RPMI7951 (cell line): ENCODE measurements at places on chromosomes 6 and 20.

DNA sequence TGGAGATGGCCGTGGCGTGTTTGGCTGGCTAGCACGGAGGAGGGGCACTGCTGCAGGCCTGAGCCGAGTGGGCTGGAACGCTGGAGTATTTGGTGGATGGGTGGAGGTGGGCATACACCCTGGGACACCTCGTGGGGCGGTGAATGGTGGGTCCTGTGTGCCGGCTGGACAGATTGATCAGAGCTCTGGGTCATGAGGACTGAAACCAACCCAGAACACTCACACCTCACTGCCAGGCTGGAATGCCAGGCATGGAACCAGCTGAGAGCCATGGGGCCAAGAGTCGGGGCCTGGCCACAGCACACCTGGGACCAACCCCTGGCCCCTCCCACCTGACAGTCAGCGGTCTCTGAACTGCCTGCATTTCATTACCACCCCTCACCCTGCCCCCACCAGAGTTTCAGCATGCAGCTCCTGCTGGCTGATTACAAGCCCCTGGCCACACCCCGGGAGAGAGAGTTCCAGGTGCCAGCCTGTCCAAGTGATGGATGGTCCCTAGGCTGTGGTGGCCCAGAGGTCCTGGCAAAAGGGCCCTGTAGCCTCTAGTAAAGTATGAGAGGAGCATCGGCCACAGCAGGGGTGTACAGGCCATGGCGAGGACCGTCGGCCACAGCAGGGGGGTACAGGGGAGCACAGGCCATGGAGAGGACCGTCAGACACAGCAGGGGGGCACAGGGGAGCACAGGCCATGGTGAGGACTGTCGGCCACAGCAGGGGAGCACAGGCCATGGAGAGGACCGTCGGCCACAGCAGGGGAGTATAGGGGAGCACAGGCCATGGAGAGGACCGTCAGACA lies 3.3 kb downstream of the NPBWR2 start:
- DNase-seq = no peak

GRCh38 chr6:12150812-12151432 lies 138.8 kb downstream of the HIVEP1 start:
- DNase-seq = no peak

DNA sequence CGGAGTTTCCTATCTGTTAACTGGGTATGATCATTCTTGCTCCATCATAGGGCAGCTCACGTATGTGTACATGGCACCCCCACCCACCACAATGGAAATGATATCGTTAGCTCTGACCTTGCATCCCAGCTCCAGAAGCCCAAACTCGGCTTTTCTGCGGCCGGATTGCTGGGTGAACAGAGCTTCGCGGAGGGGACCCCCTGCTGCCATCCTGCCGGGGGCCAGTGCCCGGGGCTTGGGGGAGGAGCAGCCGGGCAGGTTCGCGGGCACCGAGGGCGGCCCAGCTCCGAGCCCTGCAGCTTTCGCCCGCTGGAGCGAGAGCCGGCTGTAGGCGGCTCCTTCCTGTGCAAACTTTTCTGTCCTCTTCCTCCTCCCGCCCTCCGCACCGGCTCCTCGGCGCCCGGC lies 24.9 kb upstream of the FUCA2 start:
- peak; percentile 55 for DNase-seq

- peak; percentile 67 for DNase-seq
Measured at GRCh38 chr6:128208078-128208477, 307.2 kb upstream of the THEMIS start.

- DNase-seq = no peak
Measured at GRCh38 chr6:90109141-90109540, 187.5 kb downstream of the BACH2 start.

DNA sequence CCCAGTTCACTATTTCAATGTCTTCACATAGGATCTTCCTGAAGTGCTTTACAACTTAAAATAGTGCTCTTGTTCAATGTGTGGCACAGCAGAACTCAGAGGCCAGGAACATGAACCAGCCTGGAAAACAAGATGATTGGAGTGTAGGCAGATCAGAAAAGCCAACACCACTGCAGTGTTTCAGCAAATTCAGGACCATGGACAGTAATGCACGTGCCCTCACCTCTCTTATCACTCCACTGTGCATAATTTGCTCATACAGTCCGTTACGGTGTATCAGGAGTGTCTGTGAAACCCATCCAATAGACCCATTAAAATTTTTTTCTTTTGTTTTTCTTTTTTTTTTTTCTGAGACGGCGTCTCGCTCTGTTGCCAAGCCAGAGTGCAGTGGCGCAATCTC lies 27.6 kb upstream of the HACE1 start:
- peak; percentile 55 for DNase-seq

- no peak for DNase-seq
Measured at GRCh38 chr6:156461647-156462046, 315.5 kb upstream of the ARID1B start.

DNA sequence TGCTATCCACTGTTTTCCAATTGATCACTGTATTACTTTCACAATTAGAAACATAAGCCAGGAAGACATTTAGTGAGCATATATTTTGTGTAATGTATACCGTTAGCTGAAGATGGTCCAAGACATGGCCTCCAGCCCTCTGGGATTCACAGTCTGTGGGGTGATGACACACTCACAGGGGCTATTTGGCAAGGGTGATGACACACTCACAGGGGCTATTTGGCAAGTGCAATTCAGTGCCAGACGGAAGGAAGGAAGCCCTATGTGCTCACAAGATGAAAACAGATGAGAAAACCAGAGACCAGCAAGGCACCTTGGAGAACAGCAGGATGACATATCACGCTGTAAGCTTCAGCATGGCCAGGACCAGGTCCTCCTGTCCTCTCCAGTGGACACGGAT lies 183.7 kb downstream of the MBOAT1 start:
- DNase-seq = no peak

GRCh38 chr6:75386050-75386770 lies 101.6 kb upstream of the TMEM30A start:
- no peak for DNase-seq

DNA sequence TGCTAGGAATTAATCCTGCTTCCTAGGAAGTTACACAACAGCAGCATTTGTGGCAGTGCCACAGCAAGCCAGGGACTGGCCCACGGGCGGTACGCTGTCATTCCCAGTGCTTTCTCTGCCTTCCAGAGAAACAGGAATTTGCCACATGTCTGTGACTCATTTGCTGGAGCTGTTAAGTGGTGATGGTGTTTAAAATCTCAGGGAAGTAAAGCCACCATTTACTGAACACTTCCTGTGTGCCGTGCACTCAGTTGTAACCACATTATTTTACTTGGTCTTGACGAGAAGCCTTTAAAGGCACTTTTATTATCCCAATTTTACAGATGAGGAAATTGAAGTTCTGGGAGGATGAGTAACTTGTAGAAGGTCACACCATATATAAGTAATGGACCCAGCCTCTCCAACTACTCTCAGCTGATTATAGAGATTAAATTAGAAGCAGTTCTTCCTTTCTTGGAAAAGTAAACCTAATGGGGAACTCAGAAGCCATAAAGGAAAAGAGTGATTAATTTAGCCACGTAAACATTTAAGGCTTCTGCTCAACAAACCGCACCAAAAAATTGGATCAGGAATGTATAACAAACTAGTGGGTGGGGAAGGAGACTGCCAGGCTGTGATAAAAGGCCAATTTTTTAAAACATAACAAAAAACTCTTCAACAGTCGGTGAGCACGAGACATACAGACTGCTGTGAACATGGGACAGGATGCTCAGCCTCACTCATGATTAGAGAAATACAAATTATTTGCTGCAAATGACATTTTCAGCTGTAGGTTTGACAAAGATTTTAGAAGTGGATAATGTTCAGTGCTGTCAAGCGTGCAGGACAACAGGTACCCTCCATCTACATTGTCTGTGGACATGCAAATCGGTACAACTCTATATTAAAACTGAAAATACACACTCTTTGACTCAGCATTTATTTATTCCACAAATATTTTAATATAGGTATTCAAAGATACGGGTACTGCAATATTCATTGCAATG lies 311.2 kb downstream of the NRN1 start:
- peak; percentile 96 for DNase-seq

GRCh38 chr20:49701241-49701790 lies 12.4 kb downstream of the B4GALT5 start:
- DNase-seq = peak; percentile 38

DNA sequence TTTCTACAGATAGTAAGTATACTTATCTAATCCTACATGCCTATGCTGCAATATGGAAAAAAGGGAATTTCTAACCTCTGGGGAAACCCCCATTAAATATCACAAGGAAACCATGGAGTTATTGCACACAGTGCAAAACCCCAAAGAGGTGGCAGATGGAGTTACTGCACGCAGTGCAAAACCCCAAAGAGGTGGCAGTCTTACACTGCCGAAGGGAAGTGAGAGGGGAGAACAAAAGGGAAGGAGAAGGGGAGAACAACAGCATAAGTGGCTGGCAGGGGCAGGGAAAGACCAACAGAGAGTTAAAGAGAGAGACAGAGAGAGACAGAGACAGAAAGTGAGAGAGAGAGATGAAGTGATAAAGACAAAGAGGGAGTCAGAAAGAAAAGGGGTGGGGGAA lies 43.8 kb upstream of the EIF2S2 start:
- no peak for DNase-seq

DNA sequence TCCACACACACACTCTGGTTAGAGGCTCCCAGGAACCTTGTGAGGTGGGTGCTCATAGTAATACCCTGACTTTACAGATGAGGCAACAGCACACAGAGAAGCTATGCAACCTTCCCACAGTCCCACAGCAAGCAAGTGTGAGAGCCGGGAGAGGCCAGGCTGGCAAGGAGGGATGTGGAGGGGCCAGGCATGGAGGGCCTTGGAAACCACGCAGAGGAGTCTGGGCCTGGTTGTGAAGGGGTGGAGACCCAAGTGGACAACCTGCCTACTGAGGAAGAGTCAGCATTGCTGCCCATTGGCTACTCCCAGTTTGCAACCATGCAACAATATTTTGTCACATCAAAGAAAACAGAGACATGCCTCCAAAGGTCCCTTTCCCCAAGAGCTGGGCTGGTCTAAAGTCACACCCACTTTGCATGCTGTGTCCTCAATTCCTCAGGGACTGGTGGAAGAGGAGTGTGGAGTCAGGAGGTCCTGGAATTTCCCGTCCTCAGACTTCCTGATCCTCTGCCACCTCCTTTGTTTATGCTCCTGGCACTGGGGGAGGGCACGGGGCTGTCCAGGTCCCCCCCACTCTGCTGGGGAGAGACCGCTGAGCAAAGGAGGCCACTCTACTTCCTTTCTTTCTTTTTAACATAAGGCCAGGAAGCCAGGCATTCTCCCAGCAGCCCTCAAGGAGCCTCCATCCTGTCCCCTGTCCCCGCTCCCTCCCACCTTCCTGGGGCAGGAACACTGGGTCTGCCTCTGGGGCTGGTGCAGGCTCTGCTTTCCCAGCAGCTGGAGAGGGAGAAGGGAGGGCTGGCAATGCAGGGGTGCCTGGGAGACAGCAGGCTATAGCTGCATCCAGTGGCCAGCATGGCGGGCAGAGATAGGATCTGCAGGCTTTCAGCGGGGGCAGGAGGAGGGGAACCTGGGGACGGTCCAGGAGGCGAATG lies 68.3 kb downstream of the NOL4L start:
- peak; percentile 59 for DNase-seq

DNA sequence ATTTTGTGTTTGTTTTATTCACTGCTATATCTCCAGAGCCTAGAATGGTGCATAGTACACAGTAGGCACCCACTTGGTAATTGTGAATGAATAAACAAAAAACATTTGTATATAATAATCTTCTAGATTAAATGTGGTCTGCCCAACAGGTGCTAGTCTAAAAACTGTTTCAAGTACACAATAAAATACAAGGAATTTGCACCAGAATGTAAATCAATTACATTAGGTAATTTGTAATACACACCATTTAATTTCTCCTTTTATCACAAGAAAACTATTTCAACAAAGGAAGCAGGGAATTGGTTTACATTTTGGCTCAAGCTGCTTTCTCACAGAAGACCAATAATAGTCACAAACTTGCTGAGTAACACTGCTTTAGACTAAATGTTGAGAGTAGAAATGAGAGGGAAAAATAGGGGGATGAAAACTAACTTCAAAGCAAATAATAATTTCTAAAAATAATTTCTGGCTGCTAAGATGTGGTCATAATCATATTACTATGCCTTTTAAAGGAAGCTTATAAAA lies 22.1 kb downstream of the RUNX2 start:
- DNase-seq = no peak

GRCh38 chr6:84492241-84493165 lies 265.1 kb upstream of the CEP162 start:
- DNase-seq = no peak

DNA sequence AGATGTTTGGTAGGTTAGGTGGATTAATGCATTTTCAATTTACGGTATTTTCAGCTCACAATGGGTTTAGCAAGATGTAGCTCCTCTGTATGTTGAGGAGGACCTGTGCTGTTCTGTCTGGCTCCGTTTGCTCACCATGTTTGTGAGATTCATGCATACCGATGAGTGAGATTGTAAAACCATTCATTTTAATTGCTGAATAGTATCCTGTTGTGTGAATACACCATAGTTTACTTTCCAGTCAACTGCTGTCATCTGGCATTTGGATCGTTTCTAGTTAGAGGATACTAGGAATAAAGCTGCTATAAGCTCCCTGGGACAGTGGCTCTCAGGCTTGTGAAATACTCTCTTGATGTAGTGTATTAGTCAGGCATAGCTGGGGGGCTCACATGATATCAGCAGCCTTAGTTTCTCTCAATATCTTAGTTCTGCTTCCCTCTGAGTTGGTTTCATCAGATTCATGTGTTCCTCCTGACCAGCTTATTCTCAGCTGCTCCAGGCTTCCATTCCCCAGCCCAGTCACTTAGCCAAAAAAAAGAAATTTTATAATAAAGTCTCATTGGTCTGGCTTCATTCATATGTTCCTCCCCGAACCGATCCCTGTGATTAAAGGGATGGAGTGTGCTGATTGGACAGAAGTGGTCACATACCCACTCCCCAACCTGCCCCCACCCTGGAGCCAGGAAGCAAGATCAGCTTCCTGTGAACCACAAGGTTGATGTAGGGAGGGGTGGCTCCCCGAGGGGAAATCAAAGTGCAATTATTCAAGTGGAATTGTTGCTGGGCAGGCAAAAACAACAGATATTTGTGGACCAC lies 10.9 kb upstream of the B4GALT5 start:
- peak; percentile 85 for DNase-seq

GRCh38 chr6:117174835-117175360 lies 90.5 kb upstream of the VGLL2 start:
- DNase-seq = no peak

GRCh38 chr20:651713-652614 lies 1.0 kb downstream of the SRXN1 start:
- DNase-seq = no peak

- DNase-seq = no peak
Measured at GRCh38 chr6:122648726-122649125, 38.5 kb downstream of the PKIB start.

GRCh38 chr6:11732036-11732631 lies 46.5 kb downstream of the ADTRP start:
- peak; percentile 83 for DNase-seq

- peak; percentile 61 for DNase-seq
Measured at GRCh38 chr6:142372348-142372747, 70.5 kb downstream of the ADGRG6 start.
